ENCODE measurements at places on chromosomes 7 and 10.

GRCh38 chr7:88668591-88668990 lies 90.9 kb upstream of the ZNF804B start:
- no peak for DNase-seq

- no peak for DNase-seq
These were observed 18.0 kb upstream of the NPVF start for GRCh38 chr7:25246306-25246705.

DNA sequence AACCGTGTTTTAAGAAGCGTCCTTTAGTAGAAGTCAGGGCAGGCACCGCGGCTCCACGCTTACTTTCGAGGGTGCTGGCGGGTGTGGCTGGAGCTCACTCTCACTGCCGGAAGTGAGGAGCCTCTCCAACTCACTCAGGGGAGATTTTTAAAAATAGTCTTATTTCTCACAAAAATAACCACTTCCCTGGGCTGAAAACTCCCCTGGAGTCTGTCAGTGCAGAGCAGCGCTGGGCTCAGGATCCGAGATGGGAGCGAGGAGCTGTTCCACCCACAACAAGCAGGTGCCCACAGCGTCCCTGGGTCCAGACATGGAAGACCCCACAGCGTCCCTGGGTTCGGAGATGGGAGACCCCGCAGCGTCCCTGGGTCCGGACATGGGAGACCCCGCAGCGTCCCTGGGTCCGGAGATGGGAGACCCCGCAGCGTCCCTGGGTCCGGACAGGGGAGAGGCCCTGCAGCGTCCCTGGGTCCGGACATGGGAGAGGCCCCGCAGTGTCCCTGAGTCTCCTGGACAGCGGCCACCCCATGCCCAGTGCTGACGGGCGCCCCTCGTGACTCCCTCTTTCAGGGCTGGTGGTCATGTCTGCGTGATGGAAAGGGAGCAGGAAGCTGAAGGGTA lies 51.2 kb downstream of the VIPR2 start:
- no peak for DNase-seq

GRCh38 chr10:34764472-34764946 lies 50.6 kb downstream of the PARD3 start:
- DNase-seq: no peak

- DNase-seq: no peak
These were observed 123.0 kb upstream of the ADARB2 start for GRCh38 chr10:1860351-1860750.

DNA sequence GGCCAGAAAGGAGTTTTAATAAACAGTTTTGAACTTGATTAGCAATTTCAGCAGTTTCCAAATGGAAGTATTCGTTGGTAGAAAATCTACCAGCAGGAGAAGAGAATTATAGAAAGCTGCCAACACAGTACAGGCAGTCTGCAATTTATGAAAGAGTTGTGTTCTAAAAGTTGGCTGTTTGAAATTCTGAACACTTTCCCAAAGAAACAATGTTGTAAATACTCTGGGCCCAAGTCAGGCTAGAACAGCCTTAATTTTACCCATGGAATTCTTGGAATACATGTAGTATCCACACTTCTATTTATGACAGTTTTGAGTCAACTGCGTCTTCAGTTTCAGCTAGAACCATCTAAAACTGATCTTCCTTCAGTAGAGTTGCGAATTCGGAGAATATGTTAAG lies 42.5 kb downstream of the AVL9 start:
- DNase-seq: no peak

GRCh38 chr10:102643336-102644065 lies 778 bp upstream of the TRIM8 start:
- DNase-seq: peak; percentile 9

DNA sequence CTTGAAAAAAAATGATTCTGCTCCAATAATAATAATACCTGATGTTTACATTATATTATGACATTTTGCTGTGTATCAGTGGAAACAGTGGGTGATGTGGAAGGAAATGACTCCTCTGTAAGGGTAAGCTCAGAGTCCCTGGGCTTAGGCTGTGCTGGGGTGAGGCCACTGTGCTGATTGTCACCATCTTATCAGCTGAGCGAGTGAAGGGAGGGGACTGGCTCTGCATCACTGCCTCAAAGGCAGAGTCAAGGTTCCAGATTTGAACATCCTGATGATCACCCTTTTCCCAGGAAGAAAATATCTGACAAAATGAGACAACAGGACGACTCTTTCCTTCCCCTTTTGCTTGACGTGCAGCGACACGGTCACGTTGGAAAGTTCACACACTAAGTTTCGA lies 24.0 kb upstream of the HABP2 start:
- no peak for DNase-seq

DNA sequence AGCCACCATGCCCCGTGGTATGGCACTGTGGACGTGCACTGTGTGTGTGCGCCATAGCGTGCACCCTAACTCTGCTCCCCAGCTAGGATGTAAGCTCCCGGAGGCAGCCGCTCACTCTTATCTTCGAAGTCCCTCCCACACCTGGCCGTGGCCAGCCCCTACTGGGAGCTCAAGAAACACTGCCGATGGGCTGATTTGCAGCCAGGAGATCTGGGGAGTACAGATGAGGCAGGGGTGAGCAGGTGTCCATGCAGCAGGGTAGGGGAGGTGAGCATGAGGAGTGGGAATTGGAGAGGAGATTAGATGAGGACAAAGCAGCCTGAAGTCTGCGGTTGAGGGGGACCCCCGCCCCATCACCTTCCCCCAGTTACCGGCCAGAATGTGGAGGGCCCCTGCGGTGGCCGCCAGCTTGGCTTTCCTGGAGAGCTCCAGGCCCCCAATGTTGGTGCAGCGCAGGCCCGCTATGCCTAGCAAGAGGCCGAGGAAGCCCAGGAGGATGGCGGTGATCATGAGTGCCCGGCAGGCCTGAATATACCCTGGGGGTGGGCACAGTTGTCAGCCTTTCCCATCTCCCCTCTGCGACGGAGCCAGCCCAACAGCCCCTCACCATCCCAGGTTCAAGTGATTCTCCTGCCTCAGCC lies 3.6 kb downstream of the CLDN15 start:
- no peak for DNase-seq

DNA sequence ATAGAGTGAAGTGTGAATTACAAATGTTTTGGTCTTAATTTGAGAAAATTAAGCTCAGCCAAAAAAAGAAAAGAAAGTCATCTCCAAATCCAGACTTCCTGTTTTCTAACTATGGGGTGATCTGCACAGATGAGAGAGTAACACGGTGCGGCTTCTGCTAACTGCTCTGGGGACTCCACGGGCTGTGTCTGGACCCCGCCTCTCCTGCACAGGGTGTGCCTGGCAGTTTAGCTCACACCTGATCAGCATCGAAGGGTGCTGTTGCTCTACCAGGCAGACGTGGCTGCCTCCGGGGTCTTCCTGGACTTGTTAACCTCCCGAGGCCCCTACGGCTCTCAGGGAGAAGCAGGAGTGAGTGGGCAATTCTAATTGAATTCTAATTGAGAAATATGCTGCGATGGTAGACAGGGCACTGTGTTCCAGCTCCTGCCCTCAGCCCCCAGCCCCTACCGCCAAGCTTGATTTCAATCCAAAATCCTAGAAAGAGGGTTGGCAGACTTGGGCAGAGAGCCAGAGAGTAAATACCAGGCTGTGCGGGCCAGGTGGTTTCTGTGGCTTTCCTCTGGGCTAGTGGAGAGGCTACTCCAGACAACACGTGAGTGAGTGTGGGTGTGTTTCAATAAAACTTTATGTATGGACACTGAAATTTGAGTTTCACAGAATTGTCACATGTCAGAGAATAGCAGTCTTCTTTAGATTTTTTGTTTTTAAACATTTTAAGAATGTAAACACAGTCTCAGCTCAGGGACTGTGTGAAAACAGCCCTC lies 13.4 kb downstream of the SHH start:
- DNase-seq: no peak

GRCh38 chr7:116239020-116239419 lies 28.7 kb downstream of the TES start:
- no peak for DNase-seq

DNA sequence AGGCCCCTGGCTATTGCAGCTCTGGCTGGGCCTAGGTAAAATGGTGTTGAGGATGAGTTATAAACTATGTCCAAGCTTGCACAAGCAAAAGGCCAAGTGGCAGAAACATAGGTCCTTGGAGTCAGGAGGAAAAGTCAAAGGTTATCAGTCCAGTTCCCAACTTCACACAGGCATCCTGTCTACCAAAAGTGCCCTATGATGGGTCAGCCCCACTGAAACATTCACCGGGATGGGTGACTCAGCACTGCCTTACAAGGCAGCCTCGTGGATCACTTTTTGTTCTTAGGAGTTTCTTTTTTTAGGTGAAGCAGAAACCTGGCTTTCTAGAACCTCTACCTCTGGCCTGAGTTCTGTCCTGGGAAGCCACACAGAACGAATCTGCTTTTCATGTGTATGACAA lies 158.8 kb upstream of the LYZL2 start:
- DNase-seq: no peak

GRCh38 chr10:64508029-64508661 lies 986.9 kb downstream of the REEP3 start:
- DNase-seq: no peak

DNA sequence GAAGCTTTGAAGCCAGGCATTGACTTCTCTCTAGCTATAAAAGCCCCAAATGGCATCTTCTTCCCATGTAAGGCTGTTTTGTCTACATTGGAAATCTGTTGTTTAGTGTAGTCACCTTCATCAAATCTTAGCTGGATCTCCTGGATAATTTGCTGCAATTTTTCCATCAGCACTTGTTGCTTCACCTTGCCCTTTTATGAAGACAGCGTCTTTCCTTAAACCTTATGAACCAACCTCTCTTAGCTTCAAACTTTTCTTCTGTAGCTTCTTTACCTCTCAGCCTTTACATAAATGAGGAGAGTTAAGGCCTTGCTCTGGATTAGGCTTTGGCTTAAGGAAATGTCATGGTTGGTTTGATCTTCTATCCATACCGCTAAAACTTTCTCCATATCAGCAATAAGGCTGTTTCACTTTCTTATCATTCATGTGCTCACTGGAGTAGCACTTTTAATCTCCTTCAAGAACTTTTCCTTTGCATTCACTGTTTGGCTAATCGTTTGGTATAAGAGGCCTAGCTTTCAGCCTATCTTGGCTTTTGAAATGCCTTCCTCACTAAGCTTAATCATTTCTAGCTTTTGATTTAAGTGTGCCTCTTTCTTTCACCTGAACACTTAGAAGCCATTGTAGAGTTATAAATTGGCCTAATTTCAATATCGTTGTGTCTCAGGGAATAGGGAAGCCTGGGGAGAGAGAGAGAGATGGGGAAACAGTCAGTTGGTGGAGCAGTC lies 803.2 kb downstream of the LRMDA start:
- no peak for DNase-seq

All from stimulated activated CD4-positive, alpha-beta T cell treated with anti-CD3 and anti-CD28 coated beads, Interleukin-1b, Interleukin-23, amount 100 ng/mL, for 4 hours (primary cell).